ENCODE measurements at places on chromosomes 1 and 21. TPM values are rescaled to one million over a fixed set of nuclear protein-coding genes. Genes with fewer than 3 reads are reported as not detected.

DNA sequence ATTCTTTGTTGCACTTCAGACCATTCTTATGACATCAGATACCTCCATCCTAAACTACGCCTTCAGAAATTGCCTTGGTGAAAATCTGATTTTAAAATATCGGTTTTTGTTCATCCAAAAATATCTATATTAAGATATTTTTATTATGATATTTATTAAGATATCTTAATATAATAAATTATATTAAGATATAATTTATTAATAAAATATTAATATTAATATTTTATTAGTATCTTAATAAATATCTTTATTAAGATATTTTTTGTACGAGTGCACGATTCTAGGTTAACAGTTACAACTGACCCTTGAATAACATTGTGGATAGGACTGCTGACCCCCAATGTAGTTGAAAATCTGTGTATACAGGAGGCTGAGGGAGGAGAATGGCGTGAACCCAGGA is 20.9 kb downstream of the PADI4 start:
- no peak for DNase-seq

DNA sequence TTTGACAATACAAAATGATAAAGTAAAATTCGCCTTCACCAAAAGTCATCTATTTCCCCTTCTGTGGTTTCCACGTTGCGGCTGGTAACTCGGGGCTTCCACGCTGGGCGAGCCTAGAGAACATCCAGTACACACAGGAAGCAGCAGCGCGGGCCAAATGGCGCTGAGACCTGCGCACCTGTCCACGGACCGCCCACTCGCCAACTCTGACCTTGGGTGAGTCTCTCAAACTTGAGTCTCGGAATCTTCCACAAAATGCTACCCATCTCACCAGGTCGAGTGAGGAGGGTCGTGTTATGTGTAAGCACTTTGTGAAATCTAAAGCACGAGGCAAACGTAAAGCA is 820 bp upstream of the TTF2 start:
- no peak for DNase-seq

DNA sequence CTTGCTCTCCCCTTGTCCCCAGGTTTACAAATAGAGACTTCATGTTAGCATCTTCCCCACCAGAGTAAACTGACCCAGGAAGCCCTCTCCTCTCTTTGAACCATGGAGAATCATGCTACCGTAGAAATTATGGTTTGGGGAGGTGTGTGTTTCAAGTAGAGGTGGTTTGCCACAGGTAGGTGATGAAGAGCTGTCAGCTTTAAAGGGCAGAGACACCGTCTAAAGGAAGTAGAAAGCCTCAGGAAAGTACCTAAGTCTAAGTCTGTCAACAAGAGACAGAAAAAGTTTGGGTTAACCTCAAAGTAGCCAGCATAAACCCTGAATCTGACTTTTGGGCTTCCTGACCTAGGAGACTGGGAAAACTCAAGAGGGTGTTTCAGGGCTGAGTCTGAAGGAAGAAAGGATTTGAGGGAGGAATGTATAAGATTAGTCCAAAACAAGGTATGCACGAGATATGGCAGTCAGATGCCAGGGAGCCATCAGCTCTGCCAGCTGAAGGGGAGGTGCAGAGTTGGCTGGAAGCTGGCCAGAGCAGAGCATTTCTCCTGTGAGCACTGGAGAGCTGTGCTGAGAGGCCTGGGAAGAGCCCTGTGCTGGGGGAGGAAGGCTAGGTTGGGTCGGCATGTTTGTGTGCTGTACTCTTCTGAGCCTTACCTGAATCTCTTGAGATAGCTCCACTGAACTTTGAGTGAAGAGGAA is 14.3 kb downstream of the ADAMTSL4 start:
- DNase-seq: no peak

- DNase-seq: no peak
Measured at GRCh38 chr21:39776589-39776988, 31.6 kb downstream of the IGSF5 start.

DNA sequence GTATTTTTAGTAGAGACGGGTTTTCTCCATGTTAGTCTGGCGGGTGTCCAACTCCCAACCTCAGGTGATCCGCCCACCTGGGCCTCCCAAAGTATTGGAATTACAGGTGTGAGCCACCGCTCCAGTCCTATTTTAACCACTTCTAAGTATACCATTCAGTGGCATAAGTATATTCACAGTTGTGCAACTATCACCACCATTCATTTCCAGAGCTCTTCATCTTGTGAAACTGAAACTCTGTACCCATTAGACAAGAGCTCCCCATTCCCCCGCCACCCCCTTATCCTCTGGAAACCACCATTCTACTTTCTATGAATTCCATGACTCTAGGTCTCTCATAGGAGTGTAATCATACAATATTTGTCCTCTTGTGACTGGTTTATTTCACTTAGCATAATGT is 40.2 kb upstream of the CAMTA1 start:
- no peak for DNase-seq

GRCh38 chr1:238254935-238255334 is 364.2 kb upstream of the ZP4 start:
- DNase-seq: no peak

DNA sequence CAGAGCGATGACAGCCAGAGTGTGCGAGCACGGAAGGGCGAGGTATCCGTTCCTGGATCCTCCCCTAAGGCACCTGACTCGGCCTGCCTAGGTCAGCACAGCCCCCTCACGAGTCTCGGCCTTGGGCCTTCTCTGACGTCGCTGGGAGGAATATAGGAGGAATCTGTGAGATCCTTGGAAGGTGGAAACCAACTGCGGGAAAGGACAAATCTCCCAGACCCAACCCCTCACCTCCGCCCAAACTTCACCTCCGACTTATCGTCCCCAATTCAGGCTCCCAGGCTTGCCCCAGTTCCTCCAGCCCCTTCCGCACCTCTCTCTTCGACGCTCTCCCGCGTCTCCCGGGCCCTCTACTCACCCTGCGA is 494 bp downstream of the APH1A start:
- no peak for DNase-seq

- DNase-seq: no peak
Measured at GRCh38 chr1:20198296-20198695, 12.0 kb upstream of the PLA2G2C start.

GRCh38 chr1:170666541-170667254 is 2.8 kb downstream of the PRRX1 start:
- no peak for DNase-seq

- DNase-seq: no peak
Measured at GRCh38 chr1:41802532-41803501, 115.9 kb downstream of the HIVEP3 start.

DNA sequence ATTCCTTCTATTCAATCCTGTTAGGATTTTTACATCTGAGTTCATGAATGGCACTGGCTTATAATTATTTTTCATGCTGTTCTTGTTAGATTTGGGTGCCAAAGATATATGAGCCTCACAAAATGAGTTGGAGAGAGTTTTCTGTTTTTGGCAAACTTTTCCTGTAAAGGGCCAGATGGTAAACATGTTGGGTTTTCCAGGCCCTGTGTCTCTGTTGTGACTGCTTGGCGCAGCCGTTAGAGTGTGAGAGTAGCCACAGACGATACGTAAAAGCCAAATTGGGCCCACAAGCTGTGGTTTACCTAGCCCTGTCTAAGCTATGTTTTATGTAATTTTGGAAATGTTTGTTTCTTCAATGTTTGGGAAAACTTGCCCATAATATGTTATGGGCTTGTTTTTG is 15.6 kb upstream of the CA6 start:
- DNase-seq: no peak

VANGL2 gene
- 7.6 TPM for polyA plus RNA-seq

RAB13 gene
- polyA plus RNA-seq: 192 TPM

OR6N1 gene
- not detected for polyA plus RNA-seq

TRABD2B gene
- polyA plus RNA-seq: 6.1 TPM
